ENCODE measurements at places on chromosomes 1 and 21. TPM values are rescaled to one million over a fixed set of nuclear protein-coding genes. Genes with fewer than 3 reads are reported as not detected.
A peak's percentile ranks its signal among the peaks of the same experiment; 100 is the strongest.

- H3K4me1 ChIP-seq = peaks cover 22% of the 10 kb centered on the region
- peak within 1 kb of the TSS; percentile 89 for H3K4me3 ChIP-seq
- H3K36me3 ChIP-seq = no peaks in the 10 kb centered on the region
Observed at GRCh38 chr1:93681101-93681988, at the start of gene BCAR3. TSS of gene BCAR3 (minus strand) at chr1:93681837. CDS start at chr1:93674930, 6,907 bp downstream.

DNA sequence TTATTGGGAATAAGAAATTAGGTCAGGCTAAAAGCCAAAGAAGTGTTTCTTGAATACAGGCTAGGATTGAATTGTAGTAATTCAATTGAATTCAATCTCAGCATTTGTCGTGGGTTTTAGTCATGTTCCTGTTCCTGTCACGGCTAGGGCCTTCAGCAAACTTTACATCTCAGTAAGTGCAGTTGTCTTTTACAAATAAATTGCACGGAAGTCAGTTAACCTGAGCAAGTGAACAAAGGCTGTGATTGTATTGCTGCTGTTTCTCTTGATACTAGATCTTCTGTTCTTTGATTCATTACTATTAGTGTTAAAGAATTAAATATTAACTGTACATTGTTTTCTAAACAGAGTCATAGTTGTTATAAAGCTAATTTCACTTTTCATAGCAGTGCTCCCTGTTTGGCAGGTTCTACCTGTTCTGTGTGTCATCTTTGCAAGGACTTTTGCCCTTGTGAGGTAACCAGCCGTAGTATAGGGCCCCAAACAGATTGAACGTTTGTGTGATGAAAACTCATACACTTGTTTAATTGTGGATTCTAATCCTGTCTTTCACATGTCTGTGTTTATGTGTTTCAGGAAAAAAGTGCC, 164.4 kb downstream of the EDEM3 start:
- no peaks in the 10 kb centered on the region for H3K36me3 ChIP-seq
- DNase-seq = no peak
- no peaks in the 10 kb centered on the region for H3K4me1 ChIP-seq
- H3K4me3 ChIP-seq = no peak overlapping the region
- no peak overlapping the region for H3K27ac ChIP-seq
- H3K27me3 ChIP-seq = no peaks in the 10 kb centered on the region

Gene POU3F1
- total RNA-seq = not detected

- H3K4me3 ChIP-seq = no peak overlapping the region
- H3K4me1 ChIP-seq = peaks cover under 1% of the 10 kb centered on the region
- DNase-seq = no peak
- H3K27ac ChIP-seq = no peak overlapping the region
- no peaks in the 10 kb centered on the region for H3K27me3 ChIP-seq
- H3K36me3 ChIP-seq = no peaks in the 10 kb centered on the region
Observed at GRCh38 chr1:211468595-211468994, 23.4 kb downstream of the RD3 start.

DNA sequence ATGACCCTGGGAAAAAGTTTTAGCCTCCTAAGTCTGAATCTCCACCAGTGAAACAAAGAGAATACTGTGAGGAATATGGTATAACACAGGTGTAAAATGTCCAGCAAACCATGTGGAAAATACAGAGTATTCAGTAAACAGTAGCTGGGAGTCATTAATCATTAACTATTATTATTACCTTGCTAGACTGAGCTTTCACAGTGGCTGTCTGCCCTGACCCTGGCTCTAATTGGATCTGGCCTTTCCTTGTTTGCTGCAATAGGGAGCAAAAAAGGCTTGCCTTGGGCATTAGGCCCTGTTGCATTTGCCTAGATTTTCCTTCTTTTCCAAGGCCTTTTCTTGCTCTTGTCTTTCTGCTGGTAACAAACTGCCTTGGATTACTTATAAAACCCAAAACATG, 179.1 kb upstream of the BEND5 start:
- no peak for DNase-seq
- no peaks in the 10 kb centered on the region for H3K36me3 ChIP-seq
- H3K4me1 ChIP-seq = no peaks in the 10 kb centered on the region
- no peak overlapping the region for H3K27ac ChIP-seq

Gene RHD
- total RNA-seq = not detected

DNA sequence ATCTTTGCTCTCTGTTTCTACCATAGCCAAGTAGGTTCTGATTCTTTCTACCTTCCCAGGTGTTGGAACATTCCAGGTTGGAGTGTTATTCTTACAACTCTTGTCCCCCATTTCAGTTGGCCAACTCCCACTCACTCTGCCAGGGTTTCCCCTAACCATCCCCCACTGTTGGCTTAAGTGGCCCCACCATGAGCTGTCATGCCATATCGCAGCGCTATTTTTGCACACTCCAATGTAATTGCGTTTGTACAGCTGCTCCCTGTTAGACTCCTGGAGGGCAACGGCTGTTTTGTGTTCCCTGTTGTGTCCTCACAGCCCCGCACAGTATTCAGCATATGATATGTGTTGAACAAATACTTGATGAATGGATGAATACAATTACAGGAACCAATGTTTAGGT, 117.7 kb upstream of the ETS2 start:
- no peaks in the 10 kb centered on the region for H3K27me3 ChIP-seq
- H3K36me3 ChIP-seq = no peaks in the 10 kb centered on the region
- no peak overlapping the region for H3K27ac ChIP-seq
- no peak for DNase-seq
- peaks cover 9% of the 10 kb centered on the region for H3K4me1 ChIP-seq

GRCh38 chr21:41091616-41092015, 76.3 kb upstream of the BACE2 start:
- no peaks in the 10 kb centered on the region for H3K27me3 ChIP-seq
- no peak overlapping the region for H3K27ac ChIP-seq
- no peaks in the 10 kb centered on the region for H3K36me3 ChIP-seq
- no peak for DNase-seq

GRCh38 chr1:186943891-186944686, 115.3 kb downstream of the PLA2G4A start:
- no peak overlapping the region for H3K27ac ChIP-seq
- no peaks in the 10 kb centered on the region for H3K27me3 ChIP-seq
- no peaks in the 10 kb centered on the region for H3K4me1 ChIP-seq
- H3K36me3 ChIP-seq = no peaks in the 10 kb centered on the region
- H3K4me3 ChIP-seq = no peak overlapping the region

- H3K4me1 ChIP-seq = no peaks in the 10 kb centered on the region
- no peaks in the 10 kb centered on the region for H3K36me3 ChIP-seq
- no peak overlapping the region for H3K27ac ChIP-seq
- H3K27me3 ChIP-seq = no peaks in the 10 kb centered on the region
- no peak overlapping the region for H3K4me3 ChIP-seq
Observed at GRCh38 chr1:183370399-183371058, 47.7 kb downstream of the NMNAT2 start.

- no peaks in the 10 kb centered on the region for H3K36me3 ChIP-seq
- DNase-seq = no peak
- H3K27me3 ChIP-seq = no peaks in the 10 kb centered on the region
- H3K27ac ChIP-seq = no peak overlapping the region
- no peak overlapping the region for H3K4me3 ChIP-seq
Observed at GRCh38 chr1:194931166-194931565, 1677.1 kb downstream of the KCNT2 start.

Gene LCE1D
- total RNA-seq = not detected

GRCh38 chr1:36297062-36297461, 9.1 kb upstream of the SH3D21 start:
- DNase-seq = no peak
- peaks cover 50% of the 10 kb centered on the region for H3K36me3 ChIP-seq
- no peak overlapping the region for H3K4me3 ChIP-seq
- no peak overlapping the region for H3K27ac ChIP-seq

Gene LCE1E
- total RNA-seq = not detected

Gene CLCA4
- total RNA-seq = not detected

DNA sequence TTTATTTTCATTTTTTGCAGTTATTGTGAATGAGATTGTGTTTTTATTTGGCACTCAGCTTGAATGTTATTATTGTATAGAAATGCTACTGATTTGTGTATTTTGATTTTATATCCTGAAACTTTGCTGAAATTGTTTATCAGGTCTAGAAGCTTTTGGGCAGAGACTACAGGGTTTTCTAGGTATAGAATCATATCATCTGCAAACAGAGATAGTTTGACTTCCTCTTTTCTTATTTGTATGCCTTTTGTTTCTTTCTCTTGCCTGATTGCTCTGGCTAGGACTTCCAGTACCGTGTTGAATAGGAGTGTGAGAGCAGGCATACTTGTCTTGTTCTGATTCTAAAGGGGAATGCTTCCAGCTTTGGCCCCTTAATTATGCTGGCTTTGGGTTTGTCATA, 27.3 kb downstream of the ZNF691 start:
- H3K4me1 ChIP-seq = no peaks in the 10 kb centered on the region
- no peak for DNase-seq
- H3K27me3 ChIP-seq = no peaks in the 10 kb centered on the region
- no peak overlapping the region for H3K4me3 ChIP-seq
- no peak overlapping the region for H3K27ac ChIP-seq

DNA sequence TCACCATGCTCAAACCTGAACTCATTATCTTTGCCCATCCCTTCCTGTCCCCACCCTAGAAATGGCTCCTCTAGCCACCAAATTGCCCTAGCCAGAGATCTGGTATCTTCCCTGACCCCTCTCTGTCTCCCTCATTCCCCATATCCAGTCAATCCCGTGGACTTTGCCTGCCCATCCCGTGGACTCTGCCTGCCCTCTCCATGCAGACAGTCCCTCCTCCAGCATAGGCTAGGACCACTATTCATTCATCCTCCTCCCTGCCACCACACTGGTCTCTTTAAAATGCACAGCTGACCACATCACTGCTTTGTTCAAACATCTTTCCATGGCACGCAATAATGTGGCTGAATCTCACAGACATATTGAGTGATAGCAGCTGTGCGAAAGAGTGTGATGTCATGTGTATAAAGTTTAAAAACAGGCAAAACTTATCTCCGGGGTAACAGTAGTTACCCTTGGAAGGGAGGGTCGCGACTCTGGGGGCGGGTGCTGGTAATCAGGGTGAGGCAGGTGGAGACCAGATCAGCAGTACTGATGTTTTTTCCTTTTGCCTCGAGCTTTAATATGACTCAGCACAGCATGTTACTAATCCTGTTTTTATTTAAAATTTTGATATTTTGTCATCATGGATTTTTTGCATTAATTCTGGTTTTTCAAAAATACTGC, 4.8 kb upstream of the SLC2A1 start:
- H3K4me3 ChIP-seq = peak overlapping the region; percentile 55

Gene TSPAN1
- 7.0 TPM for total RNA-seq

- H3K36me3 ChIP-seq = no peaks in the 10 kb centered on the region
- no peaks in the 10 kb centered on the region for H3K27me3 ChIP-seq
- no peaks in the 10 kb centered on the region for H3K4me1 ChIP-seq
- no peak overlapping the region for H3K4me3 ChIP-seq
- no peak overlapping the region for H3K27ac ChIP-seq
Observed at GRCh38 chr1:189929501-189930099, 548.1 kb downstream of the BRINP3 start.

Gene AMY1A
- not detected for total RNA-seq

GRCh38 chr1:39238476-39238875, 34.0 kb downstream of the MACF1 start:
- no peaks in the 10 kb centered on the region for H3K27me3 ChIP-seq
- no peak for DNase-seq
- H3K36me3 ChIP-seq = peaks cover under 1% of the 10 kb centered on the region
- no peak overlapping the region for H3K27ac ChIP-seq
- H3K4me1 ChIP-seq = peaks cover 3% of the 10 kb centered on the region

GRCh38 chr1:31587720-31588423, 11.6 kb downstream of the TINAGL1 start:
- H3K27ac ChIP-seq = peak overlapping the region; percentile 99
- peak; percentile 68 for DNase-seq
- H3K4me3 ChIP-seq = peak overlapping the region; percentile 63
- peaks cover 36% of the 10 kb centered on the region for H3K36me3 ChIP-seq

DNA sequence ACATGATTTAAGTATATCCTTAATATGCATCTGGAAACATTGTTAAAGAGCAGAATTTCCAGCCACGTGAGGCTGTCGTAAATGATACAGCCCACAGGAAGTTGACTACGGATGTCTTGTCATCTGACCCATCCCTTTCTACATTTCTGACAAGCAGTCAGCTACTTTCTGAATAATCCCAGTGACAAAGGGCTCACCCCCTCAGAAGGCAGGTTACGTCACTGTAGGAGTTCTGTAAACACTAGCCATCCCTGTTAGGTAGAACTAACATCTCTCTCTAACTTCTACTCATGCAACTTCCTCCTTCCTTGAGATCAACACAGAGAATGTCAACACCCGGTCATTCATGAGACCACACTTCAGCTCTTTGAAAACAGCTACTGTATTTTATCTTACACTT, 259.2 kb downstream of the GREM2 start:
- DNase-seq = no peak
- no peaks in the 10 kb centered on the region for H3K27me3 ChIP-seq
- H3K4me1 ChIP-seq = no peaks in the 10 kb centered on the region
- H3K27ac ChIP-seq = no peak overlapping the region
- H3K4me3 ChIP-seq = no peak overlapping the region

Gene AJAP1
- total RNA-seq = 0.49 TPM

- H3K36me3 ChIP-seq = no peaks in the 10 kb centered on the region
- peaks cover 11% of the 10 kb centered on the region for H3K4me1 ChIP-seq
- H3K4me3 ChIP-seq = no peak overlapping the region
- no peaks in the 10 kb centered on the region for H3K27me3 ChIP-seq
- no peak for DNase-seq
- H3K27ac ChIP-seq = no peak overlapping the region
Observed at GRCh38 chr1:211507365-211507764, 15.4 kb upstream of the RD3 start.

GRCh38 chr1:11031624-11032262, 15.3 kb downstream of the MASP2 start:
- peaks cover 12% of the 10 kb centered on the region for H3K4me1 ChIP-seq
- no peak for DNase-seq
- H3K27ac ChIP-seq = no peak overlapping the region
- no peaks in the 10 kb centered on the region for H3K27me3 ChIP-seq

Gene ODF2L
- total RNA-seq = 74.5 TPM

- no peaks in the 10 kb centered on the region for H3K27me3 ChIP-seq
- H3K36me3 ChIP-seq = peaks cover 17% of the 10 kb centered on the region
Observed at GRCh38 chr1:197572169-197572568, 203.1 kb downstream of the DENND1B start.

Gene COL6A1
- 814 TPM for total RNA-seq

DNA sequence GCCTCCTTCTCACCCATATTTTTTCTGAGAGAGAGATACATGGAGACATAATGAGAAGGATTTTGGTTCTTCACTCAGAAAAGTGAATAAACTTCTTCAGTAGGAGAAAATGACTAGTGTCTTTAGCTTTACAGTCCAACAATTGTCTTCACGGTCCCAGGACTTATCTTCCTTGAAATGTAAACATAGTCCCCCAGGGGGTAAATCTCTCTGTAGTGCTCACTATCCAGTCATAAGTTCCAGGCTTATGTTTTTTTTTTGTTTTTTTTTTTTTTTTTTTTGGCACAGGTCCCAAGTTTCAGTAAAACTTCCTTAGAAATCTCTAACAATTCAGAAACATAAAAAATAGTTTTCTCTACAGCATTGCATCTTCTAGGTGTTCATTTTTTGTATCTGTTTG, 890.2 kb upstream of the B3GALT2 start:
- H3K36me3 ChIP-seq = no peaks in the 10 kb centered on the region
- no peak overlapping the region for H3K27ac ChIP-seq
- no peaks in the 10 kb centered on the region for H3K4me1 ChIP-seq
- no peak for DNase-seq
- H3K27me3 ChIP-seq = no peaks in the 10 kb centered on the region

Gene PRELP
- 244 TPM for total RNA-seq

- H3K36me3 ChIP-seq = peaks cover 3% of the 10 kb centered on the region
- H3K4me3 ChIP-seq = no peak overlapping the region
- no peaks in the 10 kb centered on the region for H3K27me3 ChIP-seq
Observed at GRCh38 chr21:44379515-44379848, 26.1 kb downstream of the TRPM2 start.

- no peak for DNase-seq
- no peak overlapping the region for H3K27ac ChIP-seq
- no peak overlapping the region for H3K4me3 ChIP-seq
- H3K36me3 ChIP-seq = no peaks in the 10 kb centered on the region
- H3K27me3 ChIP-seq = no peaks in the 10 kb centered on the region
Observed at GRCh38 chr1:35488336-35488735, 68.9 kb downstream of the KIAA0319L start.

Gene STX12
- 95.9 TPM for total RNA-seq
